Left renal pelvis (tissue), 4 donors: ENCODE measurements at places on chromosomes 4 and X. TPM values are rescaled to one million over a fixed set of nuclear protein-coding genes. Genes with fewer than 3 reads are reported as not detected.

LGI2 gene
- polyA plus RNA-seq = 21.6 TPM

DNA sequence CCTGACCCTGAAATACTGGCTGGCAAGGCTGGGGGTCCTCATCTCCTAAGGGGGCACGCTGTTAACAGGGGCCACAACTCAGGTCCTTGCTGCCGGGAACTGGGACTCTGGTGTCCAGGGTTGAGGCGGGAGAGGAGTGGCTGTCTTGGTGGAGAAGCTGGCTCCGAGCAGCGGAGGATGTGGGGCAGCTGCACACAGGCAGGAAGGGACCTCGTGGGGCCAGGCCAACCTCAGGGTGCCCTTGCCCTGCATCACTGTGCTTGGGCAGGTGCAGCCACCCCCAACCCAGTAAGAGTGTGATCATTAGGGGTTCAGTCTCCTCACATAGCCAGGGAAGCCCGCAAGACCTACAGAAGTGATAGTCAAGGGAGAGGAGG lies 12.6 kb upstream of the PDE6B start:
- no peak for DNase-seq

DNA sequence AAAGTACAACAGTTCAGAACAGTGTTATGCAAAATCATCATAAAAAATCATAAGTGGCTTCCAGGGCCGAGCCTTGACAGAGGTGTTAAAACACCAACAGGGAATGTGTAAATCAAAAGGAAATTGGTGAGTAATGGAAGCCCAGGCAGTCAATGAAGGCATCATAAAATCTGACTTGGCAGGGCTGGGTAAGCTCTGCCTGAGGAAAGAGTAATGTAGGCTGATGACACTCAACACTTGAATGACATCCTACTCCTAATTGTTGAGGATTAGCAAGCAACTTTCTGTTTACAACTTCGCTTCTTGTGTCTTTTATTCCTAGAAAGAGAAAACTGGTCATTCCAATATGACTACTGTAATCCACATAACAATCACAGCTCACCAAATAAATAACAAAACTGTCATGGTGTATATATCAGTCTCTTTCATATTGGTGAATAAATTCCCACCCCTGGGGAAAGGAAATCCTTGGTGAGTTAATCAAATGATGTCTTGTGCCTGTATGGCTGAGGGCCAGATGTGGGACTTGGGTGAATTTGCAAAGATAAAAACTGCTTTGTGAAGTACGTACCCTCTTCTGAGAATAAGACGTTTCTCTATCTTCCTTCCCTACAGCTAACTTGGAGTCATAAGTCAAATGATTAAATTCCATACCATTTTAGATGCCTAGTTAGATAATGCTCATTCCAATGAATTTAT lies 196.8 kb downstream of the DCHS2 start:
- no peak for DNase-seq

KLHL5 gene
- polyA plus RNA-seq = 38.2 TPM

DNA sequence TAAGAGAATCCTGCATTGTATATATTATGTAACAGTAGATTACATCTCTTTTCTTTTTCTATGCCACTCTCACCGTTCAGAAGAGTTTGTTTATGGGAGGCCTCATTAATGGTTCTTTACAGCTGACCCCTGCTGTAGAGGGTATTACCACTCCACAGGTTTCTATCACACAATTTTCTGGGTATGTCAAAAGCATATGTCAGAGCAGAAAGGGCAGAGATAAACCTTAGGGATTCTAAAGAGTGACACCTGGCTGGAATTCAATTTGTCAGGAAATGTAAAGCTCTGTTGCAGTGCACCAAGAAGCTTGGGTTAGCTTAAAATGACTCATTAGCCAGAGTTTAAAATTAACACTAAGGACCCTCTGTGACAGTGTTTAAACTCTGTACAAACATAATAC lies 658.7 kb downstream of the PCDH18 start:
- no peak for DNase-seq

ADGRL3 gene
- polyA plus RNA-seq = 30.8 TPM

GRCh38 chr4:53959343-53960120 lies 104.9 kb downstream of the CHIC2 start:
- DNase-seq = no peak

DNA sequence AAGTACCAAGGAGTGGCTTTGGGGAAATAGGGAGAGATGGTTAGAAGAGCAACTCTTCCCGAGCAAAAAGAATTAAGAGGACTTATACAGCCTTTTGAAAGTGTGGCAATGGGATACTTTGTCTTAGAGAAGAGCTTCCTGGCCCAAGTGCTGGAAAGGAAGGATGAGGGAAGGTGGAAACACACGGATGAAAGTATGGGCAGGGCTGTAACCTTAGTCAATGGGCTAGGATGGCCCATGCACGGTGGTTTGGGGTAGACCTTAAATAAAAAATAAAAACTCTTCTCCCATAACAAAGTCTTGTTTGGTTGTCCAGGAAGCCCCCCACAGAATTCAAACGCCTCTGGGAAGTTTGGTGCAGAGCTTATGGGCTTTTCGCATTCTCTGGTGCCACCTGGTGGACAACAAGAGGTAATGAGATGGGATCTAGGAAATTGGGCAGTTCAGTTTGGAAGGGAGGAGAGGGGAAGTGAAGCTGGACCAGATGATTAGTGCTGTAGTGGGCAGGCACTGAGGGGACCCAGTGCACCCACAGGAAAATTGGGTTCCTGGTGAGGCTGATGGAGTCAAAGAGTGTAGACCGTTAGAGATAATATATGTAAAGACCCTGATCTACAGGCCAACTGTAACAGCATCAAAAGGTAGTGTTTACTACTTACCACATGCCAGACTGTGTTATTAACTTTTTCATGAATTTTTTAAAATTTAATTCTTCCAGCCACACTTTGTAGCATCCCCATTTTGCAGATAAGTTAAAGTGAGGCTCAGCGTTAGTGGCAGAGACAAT lies 13.8 kb upstream of the ENOX2 start:
- DNase-seq = no peak
